ENCODE measurements at places on chromosomes 3 and 15.

DNA sequence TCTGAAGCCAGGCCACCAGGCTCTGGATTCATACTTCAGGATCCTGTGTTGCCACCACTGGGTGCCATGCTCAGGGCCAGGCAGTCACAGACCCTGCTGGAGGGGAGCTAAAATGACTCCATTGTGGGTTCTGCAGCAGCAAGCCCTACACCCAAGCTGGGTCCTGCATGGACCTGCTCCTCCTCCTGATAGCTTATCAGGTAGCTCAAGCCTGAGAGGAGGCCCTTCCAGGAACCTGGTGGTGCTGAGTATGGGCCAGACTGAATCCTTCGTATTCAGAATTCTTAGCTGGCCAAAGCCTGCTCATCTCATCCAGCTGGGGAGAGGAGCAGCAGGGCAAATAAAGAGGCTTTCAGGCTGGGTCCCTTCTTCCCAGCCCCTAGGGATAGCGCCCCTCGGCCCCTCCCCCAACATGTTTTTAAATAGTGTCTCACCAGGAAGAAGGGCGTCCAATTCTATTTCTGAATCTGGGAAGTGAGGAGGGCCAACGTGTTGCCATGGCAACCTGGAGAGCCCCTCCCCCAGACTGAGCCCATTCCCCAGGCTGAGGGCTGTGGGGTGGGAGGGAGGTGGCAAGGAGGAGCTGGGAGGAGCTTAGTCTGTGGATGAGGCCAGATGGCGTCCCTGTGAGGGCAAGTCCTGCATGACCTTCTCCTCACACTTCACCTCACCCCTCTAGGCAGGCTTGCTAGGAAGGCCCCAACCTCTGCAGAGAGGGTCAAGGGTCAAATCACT lies 11.0 kb upstream of the CAMKV start:
- DNase-seq = no peak

DNA sequence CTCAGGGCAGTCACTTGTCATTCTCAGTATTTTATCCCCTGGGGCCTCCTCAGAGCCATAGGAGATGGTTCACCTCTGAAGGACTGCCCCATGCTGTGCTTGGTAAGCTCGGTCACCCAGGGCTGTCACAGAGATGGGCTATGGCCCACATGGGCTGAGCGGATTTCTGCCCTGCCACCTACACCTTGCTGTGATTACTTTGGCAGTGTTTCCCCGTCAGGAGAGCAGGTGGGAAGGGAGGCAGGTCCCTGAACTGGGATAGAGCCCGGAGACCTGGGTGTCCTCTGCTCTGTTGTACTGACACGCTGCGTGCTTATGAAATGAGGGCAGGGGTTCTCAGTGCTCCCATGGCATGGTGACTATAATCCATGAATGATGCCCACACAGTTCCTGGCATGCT lies 48.9 kb downstream of the APBA2 start:
- DNase-seq = no peak

DNA sequence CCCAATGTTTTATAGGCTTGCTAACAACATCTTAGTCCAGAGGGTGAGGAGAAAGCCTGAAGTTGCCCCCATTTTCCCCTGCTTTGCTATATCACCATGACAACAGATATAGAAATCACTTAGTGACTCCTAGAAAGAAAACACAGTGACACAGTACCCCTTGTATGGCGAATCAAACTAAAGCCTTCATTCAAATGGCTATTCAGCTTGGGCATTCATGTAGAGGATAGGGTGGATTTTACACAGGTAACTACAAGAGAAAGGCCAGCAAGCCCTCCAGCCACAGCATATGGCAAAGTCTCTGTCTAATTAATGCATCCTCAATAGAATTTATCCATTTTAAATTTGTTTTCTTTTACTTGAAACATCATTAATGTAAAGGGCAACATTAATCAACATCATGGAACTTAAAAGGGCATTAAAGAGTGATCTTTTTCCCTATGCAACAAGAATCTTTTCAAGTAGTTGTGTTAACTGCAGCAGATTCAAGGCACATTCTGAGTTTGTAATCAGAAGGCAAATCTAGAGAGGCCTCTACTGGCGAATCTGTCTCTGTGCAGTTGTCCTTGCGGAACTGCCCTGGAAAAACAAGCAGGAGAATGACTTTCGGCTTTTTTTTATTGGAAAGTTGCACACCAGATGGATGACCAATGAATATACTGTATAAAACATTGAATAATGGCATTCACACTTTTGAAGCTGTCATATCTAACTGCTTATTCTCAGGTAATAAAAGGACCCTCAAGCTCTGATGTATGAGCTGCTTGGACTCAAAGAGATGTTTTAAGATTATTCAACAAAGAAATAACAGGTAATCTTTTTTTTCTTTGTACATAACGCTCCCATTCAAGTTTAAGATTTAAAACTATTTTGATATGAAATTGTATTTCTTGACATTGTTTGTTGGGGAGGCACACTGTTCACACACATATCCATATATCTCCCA lies 621.7 kb upstream of the AGTR1 start:
- peak; percentile 72 for DNase-seq

DNA sequence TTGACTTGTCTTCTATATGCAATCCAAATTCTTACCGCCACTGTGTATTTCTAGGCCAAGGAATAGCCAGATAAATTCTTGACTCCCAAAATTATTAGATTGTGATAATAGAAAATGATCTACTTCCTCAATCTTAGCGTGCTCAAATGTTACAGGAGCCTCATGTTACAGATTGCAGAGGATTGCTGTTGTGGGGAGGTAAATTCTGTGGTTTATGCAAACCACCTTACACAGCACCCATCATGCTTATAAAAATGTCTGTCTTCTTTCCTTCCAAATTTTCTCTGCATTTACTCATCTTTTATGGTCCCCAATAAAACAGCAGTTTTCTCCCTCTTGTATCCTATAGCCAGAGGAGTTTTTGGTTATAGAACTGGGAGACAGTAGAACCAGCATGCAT lies 420.2 kb upstream of the ROBO1 start:
- DNase-seq = no peak

DNA sequence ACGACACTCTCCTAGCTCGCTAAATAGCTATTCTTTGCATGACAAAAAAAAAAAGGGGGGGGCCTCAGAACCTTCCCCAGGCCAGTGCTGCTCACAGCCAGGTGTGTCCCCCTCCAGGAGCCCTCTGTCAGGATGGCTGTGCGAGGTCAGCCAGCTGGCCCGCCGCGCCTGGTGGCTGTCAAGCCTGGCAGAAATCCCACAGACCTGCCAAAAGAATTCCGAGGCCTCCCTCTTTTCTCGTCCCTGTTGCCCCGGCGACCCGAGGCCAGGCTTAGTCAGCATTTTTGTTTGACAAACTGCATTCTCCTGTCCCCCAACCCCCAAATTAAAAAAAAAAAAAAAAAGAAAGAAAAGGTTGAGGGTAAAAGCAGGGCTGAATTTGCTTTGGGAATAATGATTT lies 61.9 kb downstream of the TM4SF4 start:
- peak; percentile 69 for DNase-seq

DNA sequence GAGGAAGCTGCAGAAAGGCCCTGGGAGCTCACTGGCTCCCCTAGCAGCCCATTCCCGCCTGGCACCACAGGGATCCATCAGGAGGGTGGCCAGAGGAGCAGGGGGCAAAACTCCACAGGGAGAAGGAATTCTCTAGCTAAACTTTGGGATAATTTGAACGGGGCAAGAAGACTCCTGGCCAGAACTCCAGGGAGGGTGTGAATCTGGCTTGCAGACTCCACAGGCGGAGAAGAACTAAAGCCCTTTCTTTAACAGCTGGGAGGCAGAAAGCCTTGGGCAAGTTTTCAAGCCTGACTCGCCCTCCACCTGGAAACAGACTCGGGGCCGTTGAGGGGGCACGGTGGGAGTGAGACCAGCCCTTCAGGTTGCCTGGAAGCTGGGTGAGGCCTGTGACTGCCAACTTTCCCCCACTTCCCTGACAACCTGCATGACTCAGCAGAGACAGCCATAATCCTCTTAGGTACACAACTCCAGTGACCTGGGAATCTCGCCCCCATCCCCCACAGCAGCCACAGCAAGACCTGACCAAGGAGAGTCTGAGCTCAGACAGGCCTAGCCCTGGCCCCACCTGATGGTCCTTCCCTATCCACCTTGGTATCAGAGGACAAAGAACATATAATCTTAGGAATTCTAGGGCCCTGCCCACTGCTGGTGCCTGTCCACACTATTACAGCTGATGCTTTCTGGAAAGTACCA lies 28.6 kb downstream of the SLC27A2 start:
- DNase-seq = peak; percentile 56

DNA sequence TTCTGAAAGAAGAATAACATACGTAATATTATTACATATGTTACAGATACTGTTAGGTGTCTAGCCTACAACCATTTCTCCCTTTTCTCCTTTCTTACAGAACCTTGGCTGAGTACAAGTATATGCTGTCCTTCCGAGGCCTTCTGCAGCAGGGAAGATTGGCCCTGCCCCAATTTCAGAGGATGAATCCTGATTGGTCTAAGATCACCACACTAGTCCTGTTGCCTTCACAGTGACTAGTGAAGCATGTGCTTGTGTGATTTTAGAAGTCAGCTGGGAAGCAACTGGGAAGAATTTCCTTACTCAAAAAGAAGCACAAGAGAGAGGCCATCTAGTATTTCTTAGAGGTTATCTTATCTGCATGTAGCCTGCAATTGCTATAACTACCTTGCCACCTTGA lies 30.6 kb upstream of the MECOM start:
- DNase-seq = peak; percentile 57

Data from renal cortical epithelial cell (primary cell).